NCI-H510A (cell line): ENCODE measurements at places on chromosomes 7 and 10.

GRCh38 chr10:74640134-74640921 lies 186.1 kb upstream of the KAT6B start:
- DNase-seq: no peak

- no peak for DNase-seq
These were observed 10.0 kb upstream of the GPR141 start for GRCh38 chr7:37673523-37673922.

GRCh38 chr10:48760983-48761382 lies 76.3 kb downstream of the WDFY4 start:
- no peak for DNase-seq

GRCh38 chr7:121459148-121459547 lies 63.0 kb upstream of the FAM3C start:
- DNase-seq: no peak

GRCh38 chr10:81472927-81473470 lies 402.0 kb upstream of the NRG3 start:
- DNase-seq: no peak

- DNase-seq: no peak
These were observed 11.4 kb upstream of the MRPS16 start for GRCh38 chr10:73263693-73264347.
